ENCODE measurements at places on chromosomes 5 and 9. TPM values are rescaled to one million over a fixed set of nuclear protein-coding genes. Genes with fewer than 3 reads are reported as not detected.

ACTBL2 gene
- total RNA-seq = 0.07 TPM

CDKN2B gene
- total RNA-seq = not detected

PRSS3 gene
- 9.9 TPM for total RNA-seq

CYSRT1 gene
- 4.6 TPM for total RNA-seq

OR2V1 gene
- not detected for total RNA-seq

FOXD4L5 gene
- total RNA-seq = 0.03 TPM

ATP10B gene
- total RNA-seq = not detected

LECT2 gene
- total RNA-seq = not detected

LPCAT1 gene
- total RNA-seq = 161 TPM
